ENCODE measurements at places on chromosomes 6 and 20.
A peak's percentile ranks its signal among the peaks of the same experiment; 100 is the strongest.

DNA sequence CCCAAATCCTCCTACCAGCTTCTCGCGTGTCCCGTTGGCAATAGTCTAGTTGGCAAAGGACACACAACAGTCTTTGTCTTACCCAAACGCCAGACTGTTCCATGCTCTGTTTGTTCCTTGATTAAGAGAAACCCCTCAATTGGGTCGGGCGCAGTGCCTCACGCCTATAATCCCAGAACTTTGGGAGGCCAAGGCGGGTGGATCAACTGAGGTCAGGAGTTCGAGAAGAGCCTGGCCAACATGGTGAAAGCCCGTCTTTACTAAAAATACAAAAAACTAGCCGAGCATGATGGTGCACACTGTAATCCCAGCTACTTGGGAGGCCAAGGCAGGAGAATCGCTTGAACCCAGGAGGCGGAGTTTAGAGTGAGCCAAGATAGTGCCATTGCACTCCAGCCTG, 153.7 kb downstream of the GRM4 start:
- peaks cover 11% of the 10 kb centered on the region for H3K27me3 ChIP-seq
- DNase-seq = no peak
- no peak overlapping the region for H3K4me3 ChIP-seq
- no peak overlapping the region for H3K27ac ChIP-seq

- H3K27ac ChIP-seq = peak overlapping the region; percentile 37
- DNase-seq = no peak
- no peaks in the 10 kb centered on the region for H3K36me3 ChIP-seq
- H3K27me3 ChIP-seq = no peaks in the 10 kb centered on the region
- H3K4me3 ChIP-seq = no peak overlapping the region
Observed at GRCh38 chr20:47303736-47304135, 52.8 kb downstream of the ZMYND8 start.

- no peak overlapping the region for H3K4me3 ChIP-seq
- H3K27me3 ChIP-seq = peaks cover 35% of the 10 kb centered on the region
- no peaks in the 10 kb centered on the region for H3K4me1 ChIP-seq
- peaks cover 5% of the 10 kb centered on the region for H3K36me3 ChIP-seq
Observed at GRCh38 chr6:88120635-88121034, 45.5 kb downstream of the CNR1 start.

DNA sequence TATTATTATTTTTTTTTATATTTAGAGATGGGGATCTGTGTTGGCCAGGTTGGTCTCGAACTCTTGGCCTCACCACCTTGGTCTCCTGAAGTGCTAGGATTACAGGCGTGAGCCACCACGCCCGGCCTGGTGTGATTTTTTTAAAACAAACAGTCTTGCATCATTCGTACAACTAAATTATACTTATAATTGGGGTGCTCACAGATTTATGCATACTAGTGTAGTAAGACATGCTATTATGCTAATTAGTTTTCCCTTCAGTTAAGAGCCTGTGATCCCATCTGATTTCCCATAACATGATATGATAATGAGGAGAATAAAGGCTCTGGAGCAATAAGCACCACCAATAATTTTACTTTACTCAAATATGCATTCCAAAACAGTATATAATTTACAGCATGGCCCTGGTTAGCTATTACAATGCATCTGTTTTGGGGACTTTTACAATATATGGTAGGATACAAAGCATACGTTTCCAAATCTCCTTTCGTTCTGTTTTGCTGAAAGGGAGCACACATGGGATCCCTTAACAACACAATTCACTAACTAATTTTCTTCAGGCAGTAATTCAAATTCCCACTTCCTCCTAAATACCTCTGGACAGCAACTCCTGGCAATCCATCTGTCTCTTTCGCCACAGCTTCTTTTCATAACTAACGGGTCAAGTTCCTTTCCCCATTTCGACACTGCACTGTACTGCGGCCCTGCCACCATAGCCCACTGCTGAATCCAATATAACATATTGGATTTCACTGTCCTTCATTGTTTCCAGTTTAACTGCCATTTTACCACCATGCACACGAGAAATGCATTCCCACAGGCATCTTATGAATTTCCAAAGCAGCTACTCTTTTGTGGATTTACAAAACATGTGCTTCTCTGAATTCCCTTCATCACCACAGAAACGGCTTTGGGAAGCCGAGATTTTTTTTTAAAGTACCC, 1.7 kb downstream of the NUDT3 start:
- DNase-seq = no peak
- no peaks in the 10 kb centered on the region for H3K27me3 ChIP-seq
- H3K36me3 ChIP-seq = no peaks in the 10 kb centered on the region

GRCh38 chr6:10908228-10908627, 21.4 kb downstream of the SYCP2L start:
- H3K36me3 ChIP-seq = no peaks in the 10 kb centered on the region
- no peak overlapping the region for H3K4me3 ChIP-seq
- H3K27ac ChIP-seq = no peak overlapping the region
- DNase-seq = no peak
- H3K4me1 ChIP-seq = no peaks in the 10 kb centered on the region

DNA sequence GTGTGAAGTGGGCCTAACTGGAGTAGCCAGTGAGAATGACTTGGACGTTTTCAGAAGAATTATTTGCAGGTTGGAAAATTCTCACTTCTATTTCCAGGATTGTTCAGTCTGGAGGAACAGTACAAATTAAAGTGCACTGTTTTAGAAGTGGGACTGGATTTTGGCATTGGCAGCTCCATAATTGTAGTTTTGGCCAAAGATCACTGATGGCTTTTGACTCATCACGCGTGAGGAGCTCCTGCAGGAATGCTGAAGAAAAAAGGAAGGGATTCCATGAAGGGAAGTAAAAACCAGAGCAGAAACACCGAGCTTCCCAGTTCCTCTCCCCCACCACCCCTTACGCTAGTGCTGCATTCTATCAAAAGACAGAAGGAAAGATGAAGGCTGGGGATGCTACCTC, 103.5 kb downstream of the JARID2 start:
- no peak overlapping the region for H3K4me3 ChIP-seq
- no peaks in the 10 kb centered on the region for H3K27me3 ChIP-seq
- no peaks in the 10 kb centered on the region for H3K36me3 ChIP-seq
- peaks cover 55% of the 10 kb centered on the region for H3K4me1 ChIP-seq
- no peak for DNase-seq

DNA sequence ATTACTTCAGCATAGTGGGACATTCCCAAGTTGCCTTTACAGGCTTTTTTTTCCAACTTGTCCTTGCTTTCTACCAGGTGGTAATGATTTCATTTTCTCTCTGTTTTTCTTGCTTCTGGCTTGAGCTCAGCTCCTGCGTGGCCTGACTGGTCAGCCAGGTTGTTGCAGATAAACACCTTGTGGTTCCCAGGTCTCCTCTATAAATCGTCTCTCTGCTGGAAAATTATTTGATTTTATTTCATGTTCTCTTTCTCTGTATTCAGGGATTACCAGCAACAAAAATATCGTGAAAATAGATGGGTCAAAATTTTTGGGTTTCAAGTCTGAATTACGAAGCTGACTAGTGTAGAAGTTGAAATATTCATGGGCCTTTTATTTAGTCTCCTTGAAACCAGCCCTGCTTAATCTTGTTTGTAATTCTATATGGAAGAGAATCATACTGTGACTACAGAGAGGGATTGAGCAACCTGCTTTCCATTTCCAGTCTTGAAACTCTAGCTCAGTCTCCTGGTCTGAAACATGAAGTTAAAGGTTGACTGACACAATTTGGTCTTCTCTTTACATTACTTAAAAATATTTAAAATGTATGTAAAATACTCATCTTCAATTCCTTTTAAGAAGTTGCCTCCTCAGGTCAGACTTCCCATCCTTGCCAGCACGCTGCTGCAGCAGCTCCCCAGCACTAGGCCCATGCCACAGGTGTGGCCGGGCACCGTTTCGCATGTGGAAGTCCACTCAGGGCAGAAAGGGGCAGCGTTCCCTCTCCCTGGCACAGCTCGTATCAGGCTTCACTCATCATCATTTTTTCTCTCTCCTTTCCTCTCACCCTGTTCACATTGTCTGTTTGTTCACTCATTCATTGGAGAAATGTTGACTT, 7.1 kb downstream of the DUSP22 start:
- H3K4me1 ChIP-seq = peaks cover 14% of the 10 kb centered on the region
- H3K27me3 ChIP-seq = no peaks in the 10 kb centered on the region
- DNase-seq = no peak
- H3K36me3 ChIP-seq = no peaks in the 10 kb centered on the region

DNA sequence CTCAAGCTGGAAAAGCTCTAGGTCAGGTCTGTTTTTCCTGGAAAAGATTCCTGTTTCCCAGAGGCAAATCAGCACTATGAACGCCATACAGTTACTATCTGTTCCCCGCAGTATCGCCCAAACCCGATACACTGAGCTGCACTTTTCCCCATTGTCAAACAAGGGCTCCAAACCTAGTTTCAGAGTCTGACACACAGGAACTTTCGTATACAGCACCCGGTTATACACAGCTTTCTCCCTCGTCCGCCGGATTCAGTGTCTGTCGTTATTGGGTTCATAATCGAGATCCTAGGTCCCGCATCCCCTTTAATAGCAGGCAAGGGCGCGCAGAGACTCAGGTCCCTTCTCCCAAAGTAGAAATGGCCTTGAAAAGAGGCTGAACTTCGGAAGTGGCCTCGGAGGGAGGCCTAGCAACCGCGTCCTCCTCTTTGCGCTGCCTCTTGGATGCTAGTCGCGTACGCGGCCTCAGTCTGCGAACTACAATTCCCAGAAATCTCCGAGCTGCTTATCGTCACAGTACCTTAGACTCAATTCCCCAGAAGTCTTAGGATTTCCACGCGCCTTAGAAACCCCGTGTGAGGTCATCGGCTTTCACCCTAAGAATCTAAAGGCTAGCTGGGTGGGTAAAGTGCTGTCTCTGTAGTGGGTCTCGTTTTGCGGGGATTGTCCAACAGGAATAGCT, 34.2 kb downstream of the ZNF391 start:
- H3K4me1 ChIP-seq = no peaks in the 10 kb centered on the region
- H3K27ac ChIP-seq = no peak overlapping the region
- no peak for DNase-seq
- H3K27me3 ChIP-seq = peaks cover 32% of the 10 kb centered on the region

DNA sequence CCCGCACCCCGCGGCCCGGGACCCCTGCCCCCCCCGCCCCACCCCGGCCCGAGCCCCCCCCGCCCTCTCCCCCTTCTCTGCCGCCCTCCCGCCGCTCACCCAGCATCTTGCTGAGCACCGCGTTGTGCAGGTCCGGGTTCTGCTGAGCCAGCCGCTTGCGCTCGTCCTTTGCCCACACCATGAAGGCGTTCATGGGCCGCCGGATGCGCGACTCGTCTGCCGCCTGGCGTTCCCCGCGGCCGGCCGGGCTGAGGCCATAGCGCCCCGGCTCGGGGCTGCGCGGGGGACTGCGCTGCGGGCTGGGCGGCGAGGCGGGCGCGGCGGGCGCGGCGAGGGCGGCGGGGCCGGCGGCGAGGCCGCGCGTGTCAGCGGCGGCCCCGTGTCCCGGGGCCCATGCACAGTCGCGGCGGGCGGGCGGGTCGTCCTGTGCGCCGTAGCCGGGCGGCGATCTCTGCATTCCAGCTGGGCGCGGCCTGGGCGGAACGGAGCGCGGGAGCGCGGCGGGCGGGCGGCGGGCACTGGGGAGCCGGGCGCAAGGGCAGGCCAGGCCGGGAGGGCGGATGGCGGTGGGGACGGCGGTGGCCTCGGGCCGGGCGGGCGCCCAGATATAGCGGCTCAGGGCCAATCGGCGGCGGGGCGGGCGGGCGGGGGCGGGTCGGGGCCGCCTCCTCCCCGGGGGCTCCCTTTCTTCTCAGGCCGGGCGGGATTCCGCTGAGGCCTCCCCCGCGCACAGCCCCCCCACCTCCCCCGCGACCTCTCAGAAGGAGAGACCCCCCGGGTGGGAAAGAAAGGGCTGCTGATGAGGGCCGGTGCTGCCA, at the start of gene SOX18:
TSS of gene SOX18 (minus strand) at position 580 of the 818 bp plus-strand sequence. CDS start at position 457, 123 bp downstream.
- H3K4me1 ChIP-seq = peaks cover 23% of the 10 kb centered on the region
- no peaks in the 10 kb centered on the region for H3K36me3 ChIP-seq
- peak within 1 kb of the TSS; percentile 80 for H3K4me3 ChIP-seq
- DNase-seq = no peak
- H3K27ac ChIP-seq = no peak within 1 kb of the TSS
- H3K27me3 ChIP-seq = peaks cover 50% of the 10 kb centered on the region

DNA sequence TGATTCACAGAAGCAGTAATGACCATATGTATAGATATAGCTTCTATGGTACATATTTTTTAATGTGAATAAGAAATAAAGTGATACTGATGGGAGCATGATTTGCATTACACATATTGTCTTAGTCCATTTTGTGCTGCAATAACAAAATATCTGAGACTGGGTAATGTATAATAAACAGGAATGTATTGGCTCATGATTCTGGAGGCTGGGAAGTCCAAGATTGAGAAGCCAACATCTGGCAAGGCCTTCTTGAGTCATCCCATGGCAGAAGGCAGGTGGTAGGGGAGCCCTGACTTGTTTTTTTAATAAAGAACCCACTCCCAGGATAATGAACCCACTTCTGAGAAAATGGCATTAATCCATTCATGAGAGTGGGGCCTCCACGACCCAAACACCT, 185.6 kb upstream of the RREB1 start:
- peaks cover 5% of the 10 kb centered on the region for H3K4me1 ChIP-seq
- H3K4me3 ChIP-seq = no peak overlapping the region
- peaks cover 3% of the 10 kb centered on the region for H3K27me3 ChIP-seq
- DNase-seq = no peak

DNA sequence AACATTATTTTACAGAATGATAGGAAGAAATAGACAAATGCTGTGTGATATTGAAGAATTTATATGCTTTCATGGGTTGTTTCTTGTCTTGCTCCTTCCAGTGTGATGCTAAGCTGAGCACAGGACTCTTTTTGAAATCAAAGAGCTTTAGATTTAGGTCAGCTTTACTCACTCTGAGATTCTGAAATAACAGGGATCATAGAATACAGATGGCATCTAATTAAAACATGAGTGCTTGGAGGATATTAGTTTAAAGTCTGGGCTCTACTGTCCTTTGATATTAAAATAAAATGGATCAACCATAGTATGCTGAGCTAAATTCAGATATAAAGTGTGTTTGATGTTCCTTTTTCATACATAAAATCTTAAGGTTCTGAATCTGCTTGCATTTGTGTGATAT, 29.6 kb downstream of the MLIP start:
- H3K4me3 ChIP-seq = no peak overlapping the region
- no peak overlapping the region for H3K27ac ChIP-seq
- no peaks in the 10 kb centered on the region for H3K36me3 ChIP-seq

- H3K4me3 ChIP-seq = no peak overlapping the region
- H3K4me1 ChIP-seq = peaks cover 81% of the 10 kb centered on the region
- DNase-seq = no peak
- peak overlapping the region; percentile 73 for H3K27ac ChIP-seq
Observed at GRCh38 chr20:1283522-1284510, 17.7 kb downstream of the SNPH start.

- no peak overlapping the region for H3K27ac ChIP-seq
- H3K4me1 ChIP-seq = no peaks in the 10 kb centered on the region
- H3K4me3 ChIP-seq = no peak overlapping the region
- no peak for DNase-seq
- peaks cover 54% of the 10 kb centered on the region for H3K27me3 ChIP-seq
Observed at GRCh38 chr6:106005013-106005412, 81.1 kb upstream of the PRDM1 start.

DNA sequence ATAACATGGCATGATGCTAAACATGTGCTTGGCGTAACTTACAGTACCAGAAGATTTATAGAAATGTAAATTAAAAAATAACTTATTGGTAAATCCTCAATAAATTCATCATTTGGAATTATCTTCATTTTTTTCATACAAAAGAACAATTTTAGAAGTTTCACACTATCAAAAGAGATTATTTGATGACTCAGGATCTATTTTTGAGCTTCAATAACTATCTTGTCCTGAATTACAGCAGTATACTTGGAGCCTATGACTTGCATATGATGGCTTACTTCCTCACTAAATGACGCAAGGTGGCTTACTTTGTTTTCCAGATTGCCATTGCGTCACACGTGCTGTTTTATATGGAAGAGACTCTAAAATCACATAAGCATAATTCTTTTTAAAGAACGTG, 49.2 kb downstream of the KHDRBS2 start:
- no peak overlapping the region for H3K27ac ChIP-seq
- H3K36me3 ChIP-seq = no peaks in the 10 kb centered on the region
- DNase-seq = no peak
- H3K4me3 ChIP-seq = no peak overlapping the region

All from naive thymus-derived CD8-positive, alpha-beta T cell (primary cell).